ENCODE measurements at places on chromosomes 3 and 15.
A peak's percentile ranks its signal among the peaks of the same experiment; 100 is the strongest.

- no peak for DNase-seq
Observed at GRCh38 chr3:186496016-186496415, 48.2 kb downstream of the CRYGS start.

GRCh38 chr3:137116619-137117018 is 158.8 kb downstream of the IL20RB start:
- DNase-seq: no peak

GRCh38 chr3:96813820-96814650 is at the start of gene EPHA6:
Gene EPHA6 (plus strand): TSS chr3:96814594.
- DNase-seq: peak; percentile 83

DNA sequence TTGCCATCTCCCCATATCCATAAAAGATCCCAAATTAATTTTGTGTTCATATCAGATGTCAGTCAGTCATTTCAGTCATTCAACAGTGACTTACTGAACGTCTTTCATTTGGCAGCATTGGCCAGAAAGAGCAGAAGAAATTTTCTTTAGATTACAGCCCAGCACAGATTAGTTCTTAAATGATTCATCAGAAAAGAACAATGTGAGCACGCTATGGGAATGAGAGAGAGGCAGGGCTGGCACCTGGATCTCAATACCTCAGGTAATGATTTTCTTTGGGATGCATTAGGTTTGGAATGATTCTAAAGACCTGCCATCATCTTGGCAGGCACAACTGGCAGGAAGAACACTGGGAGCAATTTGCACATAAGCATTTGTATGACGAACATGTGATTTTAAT is 41.6 kb downstream of the FBN1 start:
- no peak for DNase-seq
